ENCODE measurements at places on chromosomes 7 and 10. TPM values are rescaled to one million over a fixed set of nuclear protein-coding genes. Genes with fewer than 3 reads are reported as not detected.
A peak's percentile ranks its signal among the peaks of the same experiment; 100 is the strongest.

GRCh38 chr7:42414028-42414427, 177.0 kb upstream of the GLI3 start:
- no peak for DNase-seq

DNA sequence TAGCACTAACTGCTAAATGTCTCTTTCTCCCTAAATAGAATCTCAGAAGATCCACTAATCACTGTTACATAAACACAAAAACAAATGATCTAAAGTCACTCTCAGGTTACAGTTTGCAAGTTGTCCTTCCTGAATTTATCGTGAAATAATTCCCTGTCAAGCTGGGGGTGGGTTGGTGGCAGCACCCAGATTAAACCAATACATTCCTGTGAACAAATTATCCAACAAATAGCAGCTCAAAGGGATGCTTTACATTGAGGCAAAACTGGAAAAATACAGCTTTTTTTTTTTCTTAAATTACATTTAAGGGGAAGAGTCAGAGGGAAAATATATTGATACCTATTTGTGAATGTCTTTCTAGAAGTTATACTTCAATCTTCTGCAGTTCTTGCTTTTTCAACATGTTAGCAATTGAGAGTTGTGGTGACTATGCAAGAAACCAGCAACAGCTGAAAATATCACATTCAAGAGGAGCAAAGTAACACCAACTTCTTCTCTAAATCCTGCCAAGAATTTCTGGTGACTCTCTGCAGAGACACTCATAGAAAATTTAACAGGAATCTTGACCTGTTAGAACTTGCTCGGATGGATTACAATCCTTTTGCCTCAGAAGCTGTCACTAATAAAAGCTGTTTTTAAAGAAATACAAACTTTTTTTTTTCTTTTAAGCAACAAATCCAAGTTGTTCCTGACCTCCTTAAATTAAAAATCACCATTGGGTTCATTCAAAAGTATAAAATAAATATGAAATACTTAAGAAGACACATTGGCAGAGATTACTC, 18.9 kb downstream of the LMOD2 start:
- no peak for DNase-seq

The NPFFR1 gene
- polyA plus RNA-seq = 0.09 TPM

DNA sequence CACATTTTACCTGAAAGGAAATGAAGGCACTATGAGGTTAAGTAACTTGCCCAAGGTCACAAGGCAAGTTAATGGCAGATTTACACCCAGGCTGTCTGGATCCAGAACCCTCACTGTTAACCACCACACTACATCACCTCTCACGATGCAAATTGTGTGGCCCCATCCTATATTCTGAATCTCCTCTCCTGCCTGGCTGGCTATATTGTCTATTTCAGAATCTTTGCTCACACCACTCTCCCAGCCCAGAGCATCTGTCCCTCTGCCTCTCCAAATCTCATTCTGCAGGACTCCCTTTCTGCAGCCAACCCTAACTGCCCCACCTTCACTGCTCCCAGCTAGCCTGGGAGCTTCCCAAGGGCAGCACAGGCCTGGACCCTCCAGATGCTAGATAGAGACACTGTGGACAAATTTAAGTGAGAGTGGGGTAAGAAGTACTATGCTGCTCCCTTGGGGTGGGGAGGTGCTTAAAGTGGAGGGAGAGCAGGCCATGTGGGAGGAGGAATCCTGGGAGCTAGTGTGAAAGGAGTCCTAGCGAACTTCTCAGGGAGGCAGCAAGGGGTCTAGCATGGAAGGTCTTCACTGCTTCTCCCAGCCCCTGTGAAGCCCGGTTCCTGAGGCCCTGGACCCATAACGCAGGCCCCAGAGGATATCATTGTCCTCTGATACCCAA, 786 bp downstream of the CUEDC2 start:
- no peak for DNase-seq

GRCh38 chr10:126599949-126600682, 70.4 kb downstream of the C10orf90 start:
- no peak for DNase-seq

DNA sequence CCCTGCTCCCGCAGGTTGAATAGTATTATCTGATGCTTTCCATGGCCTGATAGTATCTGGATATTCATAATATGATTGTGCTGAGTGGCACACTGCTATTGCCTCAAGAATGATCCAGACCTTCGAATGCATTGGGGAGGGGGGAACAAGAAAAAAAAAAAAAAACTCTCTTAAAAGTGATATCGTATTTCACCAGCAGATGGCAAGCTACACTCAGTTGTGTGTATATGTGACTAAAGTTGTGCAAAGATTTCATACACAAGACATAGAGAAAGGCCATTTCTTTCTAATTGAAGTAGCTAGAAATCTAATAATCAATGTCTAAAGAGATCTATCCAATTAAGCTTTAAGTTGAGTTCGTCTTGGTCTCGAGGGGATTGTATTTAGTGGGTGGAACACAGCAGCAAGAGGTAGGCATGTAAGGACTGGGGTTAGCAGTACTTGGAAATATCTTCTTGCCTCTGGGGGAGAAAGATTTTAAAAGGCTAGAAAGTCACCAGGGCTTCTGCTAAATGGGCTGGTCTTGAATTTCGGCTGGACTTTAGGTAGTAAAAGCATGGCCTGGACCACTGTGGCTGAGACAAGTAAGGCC, 15.3 kb downstream of the SFRP4 start:
- no peak for DNase-seq

The TSPAN14 gene
- polyA plus RNA-seq = 57.7 TPM

DNA sequence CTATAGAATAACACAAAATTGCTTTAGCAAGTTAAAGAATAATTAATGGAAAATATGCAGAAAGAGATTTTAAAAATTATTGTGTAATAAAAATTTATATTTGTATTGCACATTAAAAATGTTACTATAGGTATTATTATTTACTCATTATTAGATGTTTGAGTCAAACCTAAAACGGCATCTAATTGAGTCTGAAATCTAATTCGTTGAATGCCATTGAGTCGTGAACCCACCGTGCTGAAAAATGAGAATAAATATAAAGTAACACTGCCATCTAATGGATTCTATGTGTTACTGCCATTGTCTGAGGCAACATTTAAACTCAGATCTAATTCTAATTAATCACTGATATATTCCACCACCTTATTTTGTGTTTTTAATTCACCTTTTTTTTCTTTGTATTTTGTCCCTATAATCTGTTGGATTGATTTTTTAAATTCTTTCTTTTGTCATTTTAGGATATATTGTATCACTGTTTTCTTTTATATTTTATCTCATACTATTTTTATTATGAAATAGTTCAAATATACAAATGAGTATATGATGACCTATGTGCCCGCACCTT, 62.2 kb downstream of the SAMD9 start:
- DNase-seq = peak; percentile 21

- DNase-seq = no peak
Observed at GRCh38 chr10:49360271-49361177, 35.4 kb downstream of the DRGX start.

The ZNF804B gene
- not detected for polyA plus RNA-seq

All from hindlimb muscle (tissue), 1 donor.